ENCODE measurements at places on chromosomes 5 and 9.

DNA sequence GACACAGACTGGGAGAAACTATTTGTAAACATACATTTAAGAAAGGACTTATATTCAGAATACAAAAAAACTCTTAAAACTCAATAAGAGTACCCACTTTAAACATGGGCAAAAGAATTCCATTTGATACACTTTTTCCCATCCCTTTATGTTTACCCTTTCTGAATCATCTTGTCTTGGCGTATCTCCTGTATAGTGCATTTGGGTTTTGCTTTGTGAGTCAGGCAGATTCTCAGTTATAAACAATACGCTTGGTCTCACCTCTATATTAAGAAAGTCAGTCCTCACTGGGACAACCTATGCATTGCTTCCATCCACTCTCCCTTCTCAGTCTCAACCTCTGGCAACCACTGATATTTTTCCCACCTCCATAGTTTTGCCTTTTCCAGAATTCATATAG, 27.3 kb upstream of the ADAMTS6 start:
- DNase-seq = no peak

DNA sequence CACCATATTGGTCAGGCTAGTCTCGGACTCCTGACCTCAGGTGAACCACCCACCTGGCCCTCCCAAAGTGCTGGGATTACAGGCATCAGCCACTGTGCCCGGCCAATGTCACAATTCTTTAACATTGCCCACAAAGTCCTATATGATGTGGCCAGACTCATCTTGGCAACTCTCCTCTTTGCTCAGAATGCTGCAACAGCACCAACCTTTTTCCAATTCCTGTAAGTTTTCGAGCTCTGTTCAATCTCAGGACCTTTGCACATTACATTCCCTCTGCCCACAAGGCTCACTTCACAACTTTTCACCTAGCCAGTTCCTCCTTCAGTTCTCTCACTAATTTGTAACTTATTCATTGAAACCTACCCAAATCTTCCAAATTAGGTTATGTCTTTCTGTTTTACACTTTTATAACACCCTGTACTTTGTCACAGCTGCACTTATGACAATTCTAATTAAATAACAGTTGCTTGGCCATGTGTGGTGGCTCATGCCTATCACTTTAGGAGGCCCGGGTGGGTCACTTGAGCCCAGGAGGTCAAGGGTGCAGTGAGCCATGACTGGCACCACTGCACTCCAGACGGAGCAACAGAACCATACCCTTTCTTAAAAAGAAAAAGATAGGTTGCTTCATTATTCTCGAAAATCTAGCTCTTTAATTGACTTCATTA, 30.9 kb upstream of the GLDC start:
- no peak for DNase-seq

DNA sequence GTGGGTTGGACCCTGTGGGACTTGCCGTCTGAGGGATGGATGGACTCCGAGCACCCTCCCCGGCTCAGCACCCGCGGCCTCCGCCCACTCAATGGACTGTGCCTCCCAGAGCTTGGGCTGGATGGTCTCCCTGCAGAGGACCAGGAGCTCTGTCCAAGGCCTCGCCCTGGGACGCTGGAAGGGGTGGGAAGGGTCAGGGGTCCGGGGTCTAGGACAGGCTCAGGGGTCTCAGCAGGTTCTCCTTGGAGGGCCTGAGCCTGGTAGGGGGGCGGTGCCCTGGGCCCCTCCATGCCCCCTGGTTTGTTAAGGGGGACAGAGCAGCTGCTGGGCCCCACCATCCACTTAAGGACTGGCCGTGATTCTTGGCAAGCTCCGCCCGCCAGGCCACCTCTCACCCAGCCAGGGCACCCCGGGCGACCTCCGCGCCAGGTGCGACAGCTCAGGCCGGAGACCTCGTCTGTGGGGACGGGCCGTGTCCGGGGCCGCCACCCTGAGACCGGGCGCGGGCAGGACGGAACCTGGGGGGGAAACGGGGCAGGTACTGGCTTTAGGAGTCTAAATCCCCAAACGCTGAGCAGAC, 29.2 kb downstream of the EXOC3 start:
- no peak for DNase-seq

GRCh38 chr5:67465537-67466207, 269.1 kb upstream of the CD180 start:
- DNase-seq = no peak

DNA sequence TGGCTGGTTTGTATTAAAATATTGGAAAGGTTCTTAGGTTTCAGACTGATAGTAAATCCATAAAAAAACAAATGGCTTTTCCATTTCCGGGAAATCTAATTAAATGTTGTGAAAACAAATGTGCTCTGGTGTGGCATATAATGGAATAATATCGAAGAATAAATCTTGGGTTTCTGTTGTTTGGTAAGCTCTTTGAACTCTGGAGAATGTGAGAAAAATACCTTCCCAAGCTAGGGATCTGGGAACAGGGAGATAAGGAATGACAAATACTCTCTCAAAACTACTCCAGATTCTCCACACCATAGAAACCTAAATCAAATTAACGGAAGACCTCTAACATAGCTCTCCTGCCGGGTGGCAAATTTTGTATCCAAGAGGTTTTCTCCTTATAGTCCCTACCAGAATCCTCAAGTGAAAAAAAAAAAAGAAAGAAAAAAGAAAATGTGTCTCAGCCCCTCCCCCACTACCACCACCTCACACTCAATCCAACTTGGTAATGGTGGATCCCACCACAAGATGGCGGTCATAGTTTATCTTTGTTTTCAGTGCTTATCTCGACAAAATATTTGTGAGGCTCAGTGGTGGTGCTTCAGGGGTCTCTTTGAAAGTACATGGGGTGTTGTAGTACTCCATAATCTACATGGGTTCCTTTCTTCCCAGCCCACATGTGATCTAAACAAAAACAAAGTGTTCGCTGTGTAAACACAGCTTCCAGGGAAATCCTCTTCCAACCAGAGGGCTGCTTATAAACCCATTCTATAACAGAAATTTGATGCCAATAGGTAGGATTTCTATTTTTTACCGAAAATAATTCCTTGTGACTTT, 54.5 kb upstream of the FST start:
- DNase-seq = peak; percentile 44

DNA sequence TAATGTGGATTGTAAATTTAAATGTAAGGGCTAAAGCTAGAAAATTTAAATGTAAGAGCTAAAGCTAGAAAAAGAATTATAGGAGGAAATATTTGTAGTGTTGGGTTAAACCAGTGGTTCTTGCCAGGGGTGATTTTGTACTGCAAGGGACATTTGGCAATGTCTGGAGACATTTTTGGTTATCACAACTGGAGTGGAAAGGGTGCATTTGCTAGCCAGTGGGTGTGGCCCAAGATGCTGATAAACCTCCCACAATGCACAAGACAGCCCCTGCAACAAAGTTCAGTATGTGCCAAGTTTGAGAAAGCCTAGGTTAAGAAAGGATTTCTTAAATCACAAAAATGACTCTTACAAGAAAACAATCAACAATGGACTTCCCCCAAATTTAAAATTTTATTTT, 31.6 kb upstream of the ELL2 start:
- no peak for DNase-seq

All from suppressor macrophage treated with lipopolysaccharide for 1 hour (primary cell).